Stimulated activated CD4-positive, alpha-beta T cell treated with anti-CD3 and anti-CD28 coated beads, Interleukin-1b, Interleukin-23, amount 100 ng/mL, for 1 hour (primary cell): ENCODE measurements at places on chromosomes 1 and 21.

GRCh38 chr1:59115865-59116264, 181.0 kb upstream of the FGGY start:
- no peak for DNase-seq

GRCh38 chr1:41648844-41649243, 164.4 kb upstream of the EDN2 start:
- DNase-seq: no peak

GRCh38 chr1:66613187-66613586, 79.2 kb downstream of the SGIP1 start:
- DNase-seq: no peak

DNA sequence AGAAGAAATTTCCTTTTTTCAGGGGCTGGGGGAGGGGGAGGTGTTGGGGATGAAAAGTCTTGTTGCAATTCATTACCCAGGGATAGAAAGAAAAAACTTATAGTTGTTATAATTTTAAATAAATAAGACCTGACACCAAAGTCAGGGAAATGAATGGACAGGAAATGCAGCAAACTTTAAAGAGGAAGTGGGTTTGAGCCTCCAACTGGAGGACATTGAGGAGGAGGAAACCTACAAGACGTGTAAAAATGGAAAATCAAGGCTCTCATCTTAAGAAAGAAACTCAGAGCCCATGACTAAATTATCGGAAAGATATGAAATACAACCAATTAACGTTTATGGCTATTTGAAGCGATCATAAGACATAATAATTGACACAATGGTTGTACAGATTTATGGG, 54.4 kb downstream of the NIBAN1 start:
- DNase-seq: no peak

GRCh38 chr1:147892731-147893214, 9.8 kb upstream of the GJA8 start:
- no peak for DNase-seq

GRCh38 chr1:188427642-188428041, 1598.9 kb downstream of the PLA2G4A start:
- DNase-seq: no peak

DNA sequence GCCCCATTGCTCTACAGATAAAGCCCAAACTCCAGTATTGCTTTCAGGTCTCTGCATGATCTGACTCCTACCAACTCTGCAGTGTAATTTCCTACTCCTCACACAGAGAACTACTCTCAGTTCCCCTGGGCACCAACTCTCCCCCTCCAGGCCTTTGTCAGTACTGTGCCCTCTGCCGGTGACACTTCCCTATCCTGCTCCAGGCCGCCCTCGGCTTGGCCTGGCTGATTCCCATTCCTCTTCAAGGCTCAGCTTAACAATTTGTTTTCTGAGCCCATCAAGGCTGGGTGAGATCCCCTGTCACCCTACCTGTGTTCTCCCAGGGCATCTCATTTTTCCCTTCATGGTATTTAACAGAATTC, 2.6 kb downstream of the SLAMF8 start:
- DNase-seq: no peak

DNA sequence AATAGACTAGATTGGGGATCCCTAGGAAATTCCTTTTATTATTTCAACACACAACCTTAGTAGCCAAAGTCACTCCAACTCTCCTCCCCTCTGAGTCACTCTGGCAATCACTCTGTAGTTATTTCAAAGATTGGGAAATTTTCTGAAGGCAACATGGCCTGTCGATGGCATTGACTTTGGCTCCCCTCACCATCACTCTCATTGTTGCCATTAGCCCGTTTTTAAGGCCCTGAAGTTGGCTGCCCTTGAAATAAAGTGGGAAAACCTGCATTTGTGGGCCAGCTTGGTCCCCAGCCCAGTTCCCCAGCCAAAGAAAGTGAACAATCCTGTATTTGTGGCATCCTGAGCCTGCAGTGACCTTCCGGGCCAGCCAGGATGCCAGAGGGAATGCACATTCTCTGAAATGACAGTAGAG, 52.5 kb downstream of the CDC7 start:
- no peak for DNase-seq

GRCh38 chr1:40895601-40896000, 33.4 kb upstream of the CITED4 start:
- no peak for DNase-seq

GRCh38 chr1:53735681-53736080, 3.3 kb downstream of the GLIS1 start:
- DNase-seq: no peak

- no peak for DNase-seq
These were observed 34.0 kb downstream of the SLC45A1 start for GRCh38 chr1:8351693-8352470.

DNA sequence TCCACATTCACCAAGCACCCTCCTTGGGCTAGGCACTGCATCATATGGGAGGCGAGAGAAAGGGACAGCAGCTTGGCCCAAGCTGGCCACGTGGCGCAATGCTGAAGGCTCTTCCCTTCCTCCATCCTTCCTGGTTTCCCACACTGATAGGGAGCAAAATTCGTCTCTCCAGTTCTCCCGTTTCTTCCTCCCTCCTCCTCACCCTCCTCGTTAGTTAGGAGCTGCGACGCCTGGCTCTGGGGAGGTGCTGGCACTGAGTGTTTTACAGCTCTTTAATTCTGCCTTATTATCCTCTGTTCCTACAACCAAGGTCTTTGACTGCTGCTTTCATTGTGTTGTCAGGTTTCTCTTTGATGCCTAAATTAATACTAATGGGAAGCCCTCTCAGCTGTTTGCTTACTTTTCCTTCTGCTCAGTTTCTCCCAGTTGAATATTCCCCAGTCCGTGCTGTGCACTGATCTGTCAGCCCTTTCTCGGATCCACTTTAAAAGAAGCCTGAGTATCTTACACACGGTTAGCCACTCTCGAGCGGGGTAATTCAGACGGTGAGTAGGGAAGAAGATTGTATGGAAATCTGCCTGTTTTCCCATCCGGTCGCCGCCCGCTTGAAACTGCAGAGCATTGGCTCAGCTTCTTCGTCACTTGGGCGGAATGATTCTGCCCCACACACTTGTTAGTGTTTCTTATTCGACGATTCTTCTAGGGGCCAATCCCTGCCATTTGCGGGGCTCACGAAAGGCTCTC, 56.2 kb upstream of the SMYD2 start:
- DNase-seq: no peak

GRCh38 chr1:202046748-202047708, 36.6 kb downstream of the ELF3 start:
- DNase-seq: no peak

DNA sequence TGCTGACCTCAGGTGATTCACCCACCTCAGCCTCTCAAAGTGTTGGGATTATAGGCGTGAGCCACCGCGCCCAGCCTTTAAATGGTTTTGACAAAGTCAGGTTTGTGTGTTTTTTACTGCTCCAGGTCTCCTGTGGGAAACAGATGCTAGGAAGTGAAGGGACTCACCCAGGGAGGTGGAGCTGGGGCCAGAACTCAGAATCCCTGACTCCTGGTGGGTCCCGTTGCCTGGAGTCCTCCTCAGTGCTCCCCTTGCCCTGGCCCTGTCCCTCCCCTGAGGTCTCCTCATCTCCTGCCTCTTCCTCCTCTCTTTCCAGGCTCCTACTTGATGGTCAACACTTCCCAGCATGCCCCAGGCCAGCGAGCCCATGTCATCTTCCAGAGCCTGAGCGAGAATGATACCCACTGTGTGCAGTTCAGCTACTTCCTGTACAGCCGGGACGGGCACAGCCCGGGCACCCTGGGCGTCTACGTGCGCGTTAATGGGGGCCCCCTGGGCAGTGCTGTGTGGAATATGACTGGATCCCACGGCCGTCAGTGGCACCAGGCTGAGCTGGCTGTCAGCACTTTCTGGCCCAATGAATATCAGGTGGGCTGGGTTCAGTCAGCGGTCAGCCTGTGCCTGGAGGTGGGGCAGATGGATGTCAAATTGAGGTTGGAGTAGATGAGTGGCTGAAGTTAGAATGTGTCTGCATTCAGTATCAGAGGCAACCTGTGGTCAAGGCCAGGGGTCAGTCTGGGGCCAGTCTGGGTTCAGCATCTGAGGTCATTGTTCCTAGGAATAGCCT, 22.1 kb downstream of the PTPRU start:
- no peak for DNase-seq

DNA sequence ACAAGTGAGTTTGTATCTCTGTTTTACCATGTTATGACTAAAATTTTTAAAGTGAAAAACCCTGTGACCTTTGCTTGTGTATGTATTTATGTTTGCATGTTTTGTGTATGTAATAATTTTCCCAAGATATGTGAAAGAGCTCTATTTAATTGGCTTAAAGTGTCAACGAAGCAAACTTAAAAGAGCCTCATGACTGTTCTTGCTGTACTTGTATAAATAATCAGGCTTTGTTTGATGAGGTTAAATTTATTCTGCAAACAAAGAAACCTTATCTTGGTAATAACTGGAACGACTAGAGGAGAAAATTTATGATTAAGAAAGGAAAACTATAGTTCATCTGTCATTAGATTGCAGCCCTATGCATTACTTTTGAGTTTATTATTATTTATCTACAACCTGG, 6.6 kb downstream of the GBP7 start:
- no peak for DNase-seq

- DNase-seq: no peak
These were observed 23.6 kb downstream of the ZNF670 start for GRCh38 chr1:247054992-247055415.

DNA sequence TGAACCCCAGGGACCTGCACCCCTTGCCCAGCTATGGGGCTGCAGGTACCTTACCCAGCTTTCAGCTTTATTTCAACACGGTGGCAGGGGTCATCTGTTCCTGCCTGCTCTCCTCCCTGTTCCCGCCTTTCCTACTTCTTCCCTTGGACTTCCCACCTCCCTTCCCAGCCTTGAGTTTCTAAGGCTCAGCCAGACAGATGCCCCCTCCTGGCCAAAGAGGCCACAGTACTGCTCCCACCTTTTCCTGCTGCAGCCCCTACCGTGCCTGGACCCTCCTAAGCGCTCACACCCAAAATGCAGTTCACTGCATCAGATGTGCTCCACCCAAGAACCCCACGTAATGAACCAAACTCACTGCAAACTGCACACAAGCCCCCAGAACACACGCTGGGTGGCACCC, 7.7 kb downstream of the NOC2L start:
- DNase-seq: no peak

- DNase-seq: no peak
These were observed 44.8 kb upstream of the KCND3 start for GRCh38 chr1:112034277-112034676.

DNA sequence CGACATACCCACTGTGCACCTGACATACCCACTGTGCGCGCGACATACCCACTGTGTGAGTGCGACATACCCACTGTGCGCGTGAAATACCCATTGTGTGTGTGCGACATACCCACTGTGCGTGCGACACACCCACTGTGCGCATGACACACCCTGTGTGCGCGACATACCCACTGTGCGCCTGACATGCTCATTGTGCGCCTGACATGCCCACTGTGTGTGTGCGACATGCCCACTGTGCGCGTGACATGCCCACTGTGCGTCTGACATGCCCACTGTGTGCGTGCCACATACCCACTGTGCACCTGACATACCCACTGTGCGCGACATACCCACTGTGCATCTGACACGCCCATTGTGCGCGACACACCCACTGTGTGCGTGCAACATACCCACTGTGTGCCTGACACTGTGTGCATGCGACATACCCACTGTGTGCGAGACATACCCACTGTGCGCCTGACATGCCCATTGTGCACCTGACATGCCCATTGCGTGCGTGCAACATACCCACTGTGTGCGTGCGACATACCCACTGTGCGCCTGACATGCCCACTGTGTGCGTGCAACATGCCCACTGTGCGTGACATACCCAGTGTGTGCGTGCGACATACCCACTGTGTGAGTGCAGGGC, 2.5 kb upstream of the RRP1 start:
- DNase-seq: no peak

- DNase-seq: no peak
These were observed 487.3 kb upstream of the PTBP2 start for GRCh38 chr1:96234299-96234698.

GRCh38 chr21:28421716-28422524, 570.8 kb downstream of the LTN1 start:
- DNase-seq: no peak

- no peak for DNase-seq
These were observed 9.7 kb downstream of the PTGS2 start for GRCh38 chr1:186670297-186671135.

GRCh38 chr1:20785907-20786252, 1.2 kb downstream of the HP1BP3 start:
- DNase-seq: no peak

GRCh38 chr1:99648107-99648506, 2.2 kb downstream of the PALMD start:
- no peak for DNase-seq

DNA sequence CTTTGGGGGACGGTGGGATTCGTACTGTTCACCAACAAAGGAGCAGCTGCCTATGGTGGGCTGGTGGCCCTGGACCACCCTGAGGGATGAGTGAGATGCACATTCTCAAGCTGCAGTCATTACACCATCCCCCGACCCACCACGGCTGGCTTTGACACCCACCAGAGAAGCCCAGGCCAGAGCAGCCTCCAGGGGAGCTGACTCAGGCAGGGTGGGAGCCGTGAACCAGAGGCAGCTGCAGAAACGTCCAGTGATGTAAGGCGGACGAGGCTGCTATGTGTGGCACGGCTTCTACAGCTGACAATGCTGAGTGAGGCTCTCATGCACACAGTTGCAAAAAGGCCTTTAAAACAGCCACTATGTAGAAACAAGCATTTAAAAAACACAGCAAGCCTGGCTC, 40.1 kb downstream of the CHAF1B start:
- no peak for DNase-seq

GRCh38 chr1:220754212-220754917, 6.2 kb downstream of the MTARC2 start:
- DNase-seq: no peak

DNA sequence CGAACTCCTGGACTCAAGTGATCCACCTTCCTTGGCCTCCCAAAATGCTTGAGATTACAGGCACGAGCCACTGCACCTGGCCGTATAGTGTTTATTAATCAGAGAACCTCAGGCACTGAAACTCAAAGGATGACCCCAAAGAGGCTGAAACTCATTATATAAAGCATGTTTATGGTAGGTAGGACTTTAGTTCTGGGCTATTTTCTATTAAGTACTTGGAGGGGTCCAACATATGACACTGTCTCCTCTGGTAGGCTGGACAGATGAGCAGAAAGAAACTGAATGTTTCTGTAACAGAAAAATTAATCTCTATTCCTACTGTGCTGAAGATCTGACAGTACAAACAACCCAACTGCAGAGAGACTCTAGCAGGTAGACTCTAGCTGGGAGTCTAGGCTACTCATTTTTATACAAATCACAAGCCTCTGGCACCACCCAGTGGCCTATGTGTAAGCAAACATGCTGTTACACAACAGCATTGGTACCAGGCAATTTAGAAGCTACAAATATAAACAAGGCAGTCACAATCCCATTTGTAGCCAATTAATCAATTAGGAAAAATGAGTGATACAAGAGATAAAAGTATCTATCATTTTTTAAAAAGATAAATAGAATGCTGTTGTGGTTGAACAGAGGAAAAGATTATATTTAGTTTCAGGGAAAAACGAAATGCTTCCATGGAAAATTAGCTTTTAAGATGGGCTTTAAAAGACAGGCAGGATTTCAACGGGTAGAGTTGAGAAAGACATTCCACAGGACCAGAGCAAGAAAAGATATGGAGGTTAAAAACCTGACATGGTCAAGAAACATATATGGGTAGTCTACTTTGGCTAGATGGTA, 10.4 kb downstream of the DCAF8 start:
- no peak for DNase-seq

- no peak for DNase-seq
These were observed 208.9 kb downstream of the PBX1 start for GRCh38 chr1:164767752-164768402.

- DNase-seq: no peak
These were observed 40.8 kb downstream of the KRTAP10-1 start for GRCh38 chr21:44499211-44499560.
